Posterior vena cava (tissue), 2 donors: ENCODE measurements at places on chromosomes 1 and 21.

DNA sequence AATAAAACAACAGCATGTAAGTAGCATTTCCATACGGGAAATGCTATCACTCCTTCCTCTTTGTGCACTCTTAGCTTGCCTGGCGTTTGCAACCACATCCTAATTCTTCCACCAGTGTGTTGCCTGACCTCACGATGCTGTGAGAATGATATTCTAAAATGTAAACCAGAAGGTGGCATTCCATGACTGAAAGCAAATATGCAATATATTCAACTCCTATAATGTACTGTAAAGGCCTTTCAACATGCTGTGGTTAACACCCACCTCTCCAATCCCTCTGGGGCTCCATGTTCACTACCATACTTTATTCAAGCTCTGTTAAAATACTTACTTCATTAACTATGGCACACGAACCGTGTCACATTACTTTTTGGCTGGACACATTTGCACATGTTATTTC is 420.6 kb upstream of the DEPDC1 start:
- DNase-seq = no peak

DNA sequence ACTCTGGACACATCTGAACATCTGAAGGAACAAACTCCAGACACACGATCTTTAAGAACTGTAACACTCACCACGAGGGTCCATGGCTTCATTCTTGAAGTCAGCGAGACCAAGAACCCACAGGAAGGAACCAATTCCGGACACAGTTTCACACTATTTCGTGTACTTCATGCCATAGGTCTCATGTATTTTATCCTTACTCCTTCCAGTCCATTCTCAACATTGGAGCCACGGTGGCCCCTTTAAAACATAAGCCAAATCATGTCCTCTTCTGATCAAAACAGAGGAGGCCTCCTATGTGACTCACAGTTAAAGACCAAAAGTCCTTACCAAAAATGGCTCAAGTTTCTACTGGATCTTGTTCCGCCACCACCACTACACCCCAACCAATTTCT is 29.8 kb upstream of the RCOR3 start:
- no peak for DNase-seq

- DNase-seq = no peak
Measured at GRCh38 chr1:222618880-222619596, 1.1 kb downstream of the MIA3 start.

- DNase-seq = no peak
Measured at GRCh38 chr1:3247521-3248121, 178.6 kb downstream of the PRDM16 start.

- DNase-seq = no peak
Measured at GRCh38 chr1:221696027-221696426, 45.9 kb downstream of the DUSP10 start.

- no peak for DNase-seq
Measured at GRCh38 chr21:38911484-38912101, 105.9 kb downstream of the ETS2 start.

GRCh38 chr1:36307601-36308330 is 1.6 kb downstream of the SH3D21 start:
- DNase-seq = no peak

DNA sequence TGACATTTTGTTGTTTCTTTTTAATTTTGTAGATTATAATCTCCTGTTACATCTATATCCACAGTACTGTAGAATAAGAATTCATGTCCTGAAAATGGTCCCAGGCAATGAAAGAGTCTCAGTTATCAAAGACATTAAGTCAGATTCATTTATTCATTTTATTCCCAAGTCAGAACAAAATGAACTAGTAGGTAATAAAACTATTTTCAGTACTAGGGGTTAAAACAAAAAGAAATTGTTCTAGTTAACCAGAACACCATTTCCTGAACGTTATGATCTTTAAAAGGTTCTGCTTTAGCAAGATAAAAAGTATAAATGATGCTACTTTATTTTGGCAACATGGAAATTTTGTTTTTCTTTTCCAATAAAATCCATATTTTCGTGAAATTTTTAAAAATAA is 6.8 kb upstream of the DYNLT5 start:
- DNase-seq = no peak

GRCh38 chr1:192598589-192598988 is 23.0 kb downstream of the RGS1 start:
- DNase-seq = no peak

- DNase-seq = no peak
Measured at GRCh38 chr1:89529196-89529595, 4.6 kb downstream of the LRRC8B start.

DNA sequence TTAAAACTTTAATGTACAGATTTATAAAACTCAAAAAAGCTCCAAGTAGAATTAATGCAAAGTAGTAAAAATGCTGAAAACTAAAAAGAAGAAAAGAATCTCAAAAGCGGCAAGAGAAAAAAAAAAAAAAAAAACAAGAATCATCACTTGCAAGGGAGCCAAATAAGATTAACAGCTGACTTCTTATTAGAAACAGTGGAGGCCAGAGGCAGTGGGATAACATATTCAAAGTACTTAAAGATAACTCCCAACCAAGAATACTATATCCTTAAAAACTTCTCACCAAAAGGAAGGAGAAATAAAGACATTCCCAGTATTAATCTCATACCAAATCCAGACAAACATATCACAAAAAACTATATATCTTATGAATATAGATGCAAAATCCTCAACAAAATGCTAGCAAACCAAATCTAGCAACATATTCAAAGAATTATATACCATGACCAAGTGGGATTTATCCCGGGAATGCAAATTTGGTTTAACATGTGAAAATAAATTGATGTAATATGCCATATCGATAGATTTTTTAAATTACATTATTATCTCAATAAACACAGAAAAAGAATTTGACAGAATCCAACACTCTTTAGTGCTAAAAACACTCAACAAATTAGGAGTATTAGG is 62.7 kb downstream of the CAMK2N1 start:
- no peak for DNase-seq

GRCh38 chr21:16585896-16586295 is 856.1 kb downstream of the USP25 start:
- no peak for DNase-seq

DNA sequence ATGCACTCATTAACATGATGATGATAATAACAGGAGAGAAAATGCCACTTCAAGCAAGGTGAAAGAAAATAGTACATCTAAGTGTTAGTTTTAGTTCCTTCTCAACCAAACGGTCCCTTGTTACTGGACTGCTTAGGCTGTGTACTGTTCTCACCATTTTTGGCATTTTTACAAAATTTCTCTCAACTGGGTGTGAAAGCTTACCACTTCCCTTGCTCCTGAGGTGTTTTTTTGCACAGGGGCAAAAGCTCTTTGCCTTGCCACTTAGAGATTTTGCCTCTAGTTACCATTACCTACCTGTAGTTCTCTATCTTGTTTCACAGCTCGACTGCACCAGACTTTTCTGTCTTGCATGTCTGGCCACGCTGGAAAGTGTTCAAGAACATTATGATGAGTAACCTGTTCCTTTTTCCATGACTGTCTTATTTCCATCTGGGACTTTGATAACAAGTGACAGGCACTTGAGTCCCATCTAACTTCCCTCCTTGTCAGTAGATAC is 10.7 kb downstream of the NEK7 start:
- DNase-seq = no peak

- no peak for DNase-seq
Measured at GRCh38 chr1:34885405-34886247, 26.1 kb upstream of the SMIM12 start.

DNA sequence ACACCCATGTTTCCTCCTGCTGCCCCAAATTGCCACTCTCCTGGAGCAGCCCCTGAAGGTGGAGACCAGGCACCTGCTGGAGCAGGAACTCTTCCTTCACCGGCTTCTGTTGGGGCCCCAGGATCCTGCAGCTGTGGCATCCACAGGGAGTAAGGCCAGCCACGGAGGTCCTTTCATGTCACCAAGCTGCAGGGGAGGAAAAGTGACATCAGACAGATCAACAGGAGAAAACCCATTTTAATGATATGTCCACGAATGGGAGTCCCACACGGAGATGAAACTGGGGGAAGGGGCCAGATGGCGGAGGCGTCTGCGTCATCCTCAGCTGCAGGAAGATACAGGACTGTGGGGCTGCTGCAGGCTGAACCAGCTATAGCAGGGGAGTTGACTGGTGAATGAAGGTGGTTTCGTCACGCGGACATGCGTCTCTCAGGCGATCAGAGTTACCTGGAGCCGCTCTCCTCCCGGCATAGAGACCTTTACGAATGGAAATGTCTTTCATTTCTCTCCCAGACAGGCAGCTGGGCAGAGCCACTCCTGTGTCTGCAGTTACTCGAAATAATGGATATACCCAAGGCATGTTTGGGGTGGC is 9.9 kb downstream of the TP73 start:
- peak; percentile 50 for DNase-seq

GRCh38 chr1:91613595-91613994 is 112.9 kb downstream of the CDC7 start:
- DNase-seq = no peak

DNA sequence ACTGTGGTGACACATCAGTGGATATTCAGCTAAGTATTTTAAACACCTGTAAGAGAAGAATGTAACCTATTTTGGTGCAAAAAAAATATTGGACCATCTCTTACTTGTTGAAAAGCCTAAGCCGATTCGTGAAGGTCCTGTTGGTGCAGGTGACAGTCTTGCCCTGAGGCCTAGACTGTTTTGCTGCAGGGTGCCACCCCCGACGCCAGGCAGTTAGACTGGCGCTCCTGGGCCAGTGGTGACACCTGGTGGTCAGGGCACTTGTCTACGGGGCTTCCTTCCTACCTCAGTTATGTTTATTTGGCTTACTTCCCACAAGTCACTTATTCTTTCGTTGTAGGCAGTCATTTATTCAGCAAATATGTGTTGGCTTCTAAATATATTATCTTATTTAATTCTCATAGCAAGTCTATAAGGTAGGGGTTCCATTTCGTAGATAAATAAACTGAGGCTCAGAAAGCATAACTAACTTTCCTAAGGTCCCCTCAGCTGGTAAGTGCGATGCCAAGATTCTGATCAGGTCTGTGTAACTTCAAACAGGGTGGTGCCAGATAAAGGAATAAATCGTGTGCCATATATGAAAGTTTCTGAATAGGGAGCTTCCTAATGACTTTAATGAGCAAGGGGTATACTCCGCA is 1.9 kb downstream of the EEIG2 start:
- DNase-seq = peak; percentile 90

- no peak for DNase-seq
Measured at GRCh38 chr1:46184920-46185658, 8.8 kb upstream of the P3R3URF start.

- DNase-seq = no peak
Measured at GRCh38 chr1:219050086-219050821, 123.4 kb upstream of the LYPLAL1 start.

- DNase-seq = peak; percentile 73
Measured at GRCh38 chr1:228048659-228049298, 33.7 kb upstream of the ARF1 start.

DNA sequence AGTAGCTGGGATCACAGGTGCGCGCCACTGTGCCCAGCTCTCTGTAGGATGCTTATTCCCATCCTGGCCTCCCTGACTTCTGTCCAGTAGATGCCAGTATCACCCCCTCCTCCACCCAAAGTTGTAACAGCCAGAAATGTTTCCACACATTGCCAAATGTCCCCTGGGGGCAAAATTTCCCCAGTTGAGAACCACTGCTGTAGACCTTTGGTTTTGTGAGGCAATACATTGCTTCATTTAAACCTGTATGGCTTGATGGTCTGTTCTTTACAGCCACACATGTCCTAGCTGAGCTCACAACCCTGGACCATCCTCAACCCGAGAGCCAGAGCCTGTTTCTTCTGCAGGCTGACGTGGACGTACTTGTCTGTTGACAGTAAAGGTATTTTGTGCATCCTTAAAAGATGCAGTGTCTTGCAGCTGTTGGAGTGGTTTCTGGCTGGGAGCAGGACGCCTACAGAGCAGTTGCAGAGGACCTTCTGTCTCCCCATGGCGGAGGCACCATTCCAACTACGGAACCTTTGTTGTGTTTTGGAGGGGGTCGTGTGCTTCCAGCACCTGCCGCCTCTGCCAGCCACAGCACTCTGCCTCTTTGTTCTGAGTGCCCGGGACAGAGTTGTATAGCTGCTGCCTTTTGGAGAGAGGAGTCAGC is 26.6 kb downstream of the DOP1B start:
- DNase-seq = no peak

GRCh38 chr1:1250786-1251284 is 4.3 kb upstream of the C1QTNF12 start:
- DNase-seq = no peak

DNA sequence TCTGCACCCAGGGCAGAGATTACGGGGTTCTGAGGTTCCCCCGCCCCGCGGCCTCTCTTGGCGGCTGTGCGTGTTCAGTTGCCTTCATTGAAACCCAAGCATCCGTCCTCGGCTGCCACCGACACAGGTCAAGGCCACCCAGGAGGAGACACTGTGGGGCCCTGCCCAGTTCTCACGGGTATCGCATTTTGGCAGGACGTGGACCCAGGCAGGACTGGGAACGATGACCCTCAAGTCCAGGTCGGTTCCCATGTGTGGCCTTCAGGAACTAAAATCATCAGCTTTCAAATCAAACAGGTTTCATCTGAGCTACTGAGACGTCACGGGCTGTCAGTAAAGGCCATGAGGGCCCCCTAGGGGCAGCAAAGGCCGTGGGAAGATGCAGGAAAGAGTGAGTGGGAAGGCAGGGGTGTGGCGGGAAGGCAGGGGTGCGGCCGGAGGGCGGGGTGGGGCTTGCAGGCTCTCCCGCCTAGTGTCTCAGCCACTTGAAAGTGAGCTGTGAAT is 7.0 kb upstream of the C1orf174 start:
- DNase-seq = no peak

GRCh38 chr1:65075123-65075976 is 72.7 kb upstream of the AK4 start:
- no peak for DNase-seq

DNA sequence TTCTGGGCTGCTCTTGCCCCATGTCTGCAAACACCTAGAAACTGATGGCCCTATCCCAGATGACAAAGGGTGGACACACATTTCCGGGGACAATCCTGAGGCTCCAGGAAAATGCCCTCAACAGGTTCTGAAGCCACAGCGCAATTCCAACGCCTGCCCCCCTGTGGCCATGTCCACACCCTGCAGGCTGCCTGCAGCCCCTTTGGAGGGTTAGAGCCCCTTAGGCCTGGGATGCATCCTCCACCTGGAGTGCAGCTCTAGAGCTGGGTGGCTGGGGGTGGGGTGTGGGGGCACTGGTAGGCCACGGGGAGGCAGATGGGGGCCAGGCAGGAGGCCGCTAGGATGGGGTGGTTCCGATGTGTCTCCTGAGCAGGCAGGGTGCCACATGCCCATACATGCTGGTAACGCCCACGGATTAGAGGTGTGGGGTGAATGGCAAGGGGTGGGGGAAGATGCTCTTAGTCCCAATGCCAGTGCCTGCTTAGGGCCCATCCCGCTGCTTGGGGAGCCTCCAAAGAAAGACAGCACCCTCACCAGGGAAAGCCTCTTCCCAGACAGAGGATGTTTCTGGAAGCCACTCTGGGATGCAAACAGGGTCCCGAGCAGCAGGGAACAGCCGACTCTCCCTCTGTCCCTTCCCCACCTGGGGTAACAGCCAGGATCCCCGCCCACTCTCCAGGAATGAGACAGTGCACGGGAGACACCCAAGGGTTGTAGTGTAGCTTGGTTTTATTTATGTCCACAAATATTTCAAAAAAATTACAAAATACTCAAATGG is 34.0 kb downstream of the SLC45A1 start:
- no peak for DNase-seq
